ENCODE measurements at places on chromosomes 6 and 20.

DNA sequence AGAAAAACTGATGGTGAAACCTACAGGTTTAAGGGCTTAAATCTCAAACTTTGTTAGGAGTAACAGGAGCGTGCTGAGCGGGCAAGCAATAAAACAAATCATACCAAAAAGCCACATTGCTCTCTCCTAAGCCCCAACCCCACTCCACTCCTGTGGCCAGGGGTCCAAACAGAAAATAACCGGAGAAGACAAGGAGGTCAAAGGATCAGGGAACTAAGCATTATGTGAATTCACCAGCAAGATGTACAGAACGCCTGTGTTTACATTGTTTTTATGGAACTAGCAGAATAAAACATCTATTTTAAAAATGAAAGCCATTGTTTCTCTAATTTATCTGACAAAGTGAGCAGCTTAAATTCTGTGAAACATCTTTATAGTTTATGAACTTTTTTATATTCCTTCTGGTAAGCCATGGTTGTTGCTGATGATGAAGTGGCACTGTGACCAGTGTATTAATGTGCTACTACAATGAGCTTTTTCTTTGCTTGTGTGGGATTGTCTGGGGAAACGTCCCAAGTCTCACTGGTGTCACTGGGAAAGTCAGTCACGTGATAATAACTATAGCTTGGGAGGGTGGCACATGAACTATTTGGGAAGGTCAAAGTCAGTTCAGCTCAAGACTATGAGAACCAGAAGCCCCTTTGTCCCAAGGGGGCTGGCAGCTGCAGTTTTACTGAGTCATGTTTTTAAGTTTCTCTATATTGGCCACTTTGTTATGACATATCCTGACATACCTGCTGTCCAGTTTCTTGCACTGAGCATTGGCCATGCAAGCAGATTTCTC lies 9.8 kb downstream of the FAM210B start:
- DNase-seq, result no peak

GRCh38 chr6:148044921-148045320 lies 297.7 kb upstream of the SASH1 start:
- DNase-seq, result no peak

DNA sequence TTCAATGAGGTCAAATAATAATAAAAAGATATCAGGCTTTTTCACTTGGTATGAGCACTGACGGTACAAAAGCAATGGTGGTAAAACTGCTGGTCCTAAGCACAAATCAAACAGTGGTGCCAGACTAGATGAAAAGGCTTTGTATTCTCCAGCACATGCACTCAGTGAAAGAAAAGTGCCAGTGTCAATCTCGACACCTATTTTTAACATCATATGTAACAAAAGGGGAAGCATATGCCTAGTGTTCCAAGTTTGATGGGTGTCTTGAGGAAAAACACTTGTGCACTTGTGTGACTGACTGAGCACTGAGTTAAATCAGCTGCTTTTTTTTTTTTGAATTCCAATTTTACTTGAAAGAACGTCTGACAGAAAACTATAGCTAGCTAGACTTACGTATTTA lies 27.3 kb downstream of the MED23 start:
- DNase-seq, result no peak

GRCh38 chr6:166691746-166692145 lies 64.7 kb upstream of the RPS6KA2 start:
- no peak for DNase-seq

DNA sequence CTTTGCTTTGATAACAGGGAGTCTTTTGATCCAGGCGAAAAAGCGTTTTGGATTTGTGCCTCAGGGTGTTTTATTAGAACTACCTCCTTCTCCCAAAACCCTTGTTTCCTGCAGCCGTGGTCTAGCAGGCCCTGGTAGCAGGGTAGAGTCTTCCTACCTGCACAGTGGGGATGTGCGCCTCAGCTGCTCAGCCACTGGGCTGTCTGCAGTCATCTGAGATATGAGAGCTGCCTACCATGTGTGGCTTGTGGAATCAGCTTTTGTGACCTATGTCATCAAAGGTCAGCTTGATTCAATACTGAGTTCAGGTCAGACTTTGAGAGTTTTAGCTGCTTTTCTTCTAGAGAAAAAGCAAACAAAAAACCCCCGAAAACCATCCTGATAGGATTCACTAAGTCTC lies 279.5 kb downstream of the CLIC5 start:
- no peak for DNase-seq

DNA sequence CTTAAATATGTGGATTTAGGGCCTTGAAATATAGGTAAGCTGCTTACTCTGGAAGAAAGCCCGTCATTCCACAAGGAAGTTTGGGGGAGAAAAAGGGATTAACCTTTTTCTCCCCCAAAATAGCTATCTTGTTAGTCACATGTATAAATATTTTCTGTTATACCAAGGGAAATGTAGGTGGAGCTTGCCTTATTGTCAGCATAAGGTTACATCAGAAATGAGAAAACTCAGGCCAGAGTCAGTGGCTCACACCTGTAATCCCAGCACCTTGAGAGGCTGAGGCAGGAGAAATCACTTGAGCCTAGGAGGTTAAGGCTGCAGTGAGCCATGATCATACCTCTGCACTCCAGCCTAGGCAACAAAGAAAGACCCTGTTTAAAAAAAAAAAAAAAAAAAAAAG lies 129.9 kb downstream of the LRFN2 start:
- DNase-seq, result no peak

- peak; percentile 21 for DNase-seq
Observed at GRCh38 chr20:52190437-52191131, 995 bp downstream of the ZFP64 start.

- no peak for DNase-seq
Observed at GRCh38 chr6:169045486-169045885, 208.2 kb downstream of the THBS2 start.

DNA sequence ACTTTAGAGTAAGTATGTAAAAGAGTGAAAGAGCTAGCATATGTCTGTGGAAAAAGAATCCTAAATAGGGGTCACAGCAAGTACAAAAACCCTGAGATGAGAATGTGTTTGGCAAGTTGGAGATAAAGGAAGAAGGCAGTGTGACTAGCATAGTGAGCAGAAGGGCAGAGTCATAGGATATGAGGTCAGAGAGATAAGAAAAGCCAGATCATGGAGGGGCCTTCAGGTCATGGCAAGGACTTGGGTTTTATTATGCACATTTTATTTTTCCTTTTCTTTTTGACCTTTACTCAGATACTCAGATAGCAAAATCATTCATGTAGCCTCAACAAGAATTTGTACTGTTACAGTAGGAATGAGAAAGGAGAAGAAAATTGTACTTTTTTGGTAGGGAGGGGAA lies 138.0 kb downstream of the GJA1 start:
- DNase-seq, result no peak

DNA sequence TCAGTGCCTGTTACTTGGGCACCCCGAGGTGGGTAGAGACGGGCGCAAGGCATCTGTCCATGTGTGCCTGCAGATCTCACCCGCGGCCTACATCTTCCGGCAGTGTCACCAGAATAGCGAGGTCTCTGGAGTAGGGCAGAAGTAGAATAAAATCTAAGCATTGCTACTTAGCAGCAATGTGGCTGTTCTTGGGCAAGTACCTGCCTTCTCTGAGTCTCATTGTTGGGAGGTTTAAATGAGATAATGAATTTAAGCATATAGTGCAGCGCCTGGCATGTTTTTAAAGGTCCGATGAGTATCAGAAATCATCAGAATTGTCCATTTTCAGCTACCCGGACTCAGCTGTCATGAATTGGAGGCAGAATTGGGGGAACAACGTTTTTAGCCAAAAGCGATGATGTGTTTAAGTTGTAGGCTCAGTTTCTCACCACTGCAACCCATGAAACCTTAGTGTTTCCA lies 800 bp downstream of the ABCC10 start:
- DNase-seq, result no peak

GRCh38 chr6:84150705-84151104 lies 76.7 kb downstream of the CEP162 start:
- no peak for DNase-seq

GRCh38 chr6:139496654-139497344 lies 122.4 kb upstream of the CITED2 start:
- DNase-seq, result no peak
